ENCODE measurements at places on chromosomes 4 and X.

GRCh38 chrX:46254641-46255040 lies 290.6 kb downstream of the ZNF674 start:
- DNase-seq, result no peak

DNA sequence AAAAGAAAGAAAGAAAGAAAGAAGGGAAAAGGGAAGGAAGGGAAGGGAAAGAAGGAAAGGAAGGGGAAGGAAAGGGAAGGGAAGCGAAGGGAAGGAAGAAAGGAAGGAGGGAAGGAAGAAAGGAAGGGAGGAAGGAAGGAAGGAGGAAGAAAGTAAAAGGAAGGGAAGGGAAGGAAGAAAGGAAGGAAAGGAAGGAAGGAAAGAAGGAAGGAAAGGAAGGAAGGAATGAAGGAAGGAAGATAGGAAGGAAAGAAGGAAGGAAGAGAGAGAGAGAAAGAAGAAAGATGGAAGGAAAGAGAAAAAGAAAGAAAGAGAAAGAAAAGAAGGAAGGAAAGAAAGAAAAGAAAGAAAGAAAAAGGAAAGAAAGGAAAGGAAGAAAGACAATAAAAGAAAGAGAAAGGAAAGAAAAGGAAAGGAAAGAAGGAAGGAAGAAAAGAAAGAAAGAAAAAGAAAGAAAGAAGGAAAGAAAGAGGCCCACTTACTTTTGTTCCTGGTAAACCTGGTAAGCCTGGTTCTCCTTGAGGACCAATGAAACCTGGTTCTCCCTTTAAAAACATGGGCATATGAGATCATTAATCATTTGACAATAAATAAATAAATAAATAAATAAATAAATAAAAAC lies 105.9 kb upstream of the ETNPPL start:
- no peak for DNase-seq

GRCh38 chrX:122584981-122585380 lies 599.1 kb upstream of the GRIA3 start:
- DNase-seq, result no peak

DNA sequence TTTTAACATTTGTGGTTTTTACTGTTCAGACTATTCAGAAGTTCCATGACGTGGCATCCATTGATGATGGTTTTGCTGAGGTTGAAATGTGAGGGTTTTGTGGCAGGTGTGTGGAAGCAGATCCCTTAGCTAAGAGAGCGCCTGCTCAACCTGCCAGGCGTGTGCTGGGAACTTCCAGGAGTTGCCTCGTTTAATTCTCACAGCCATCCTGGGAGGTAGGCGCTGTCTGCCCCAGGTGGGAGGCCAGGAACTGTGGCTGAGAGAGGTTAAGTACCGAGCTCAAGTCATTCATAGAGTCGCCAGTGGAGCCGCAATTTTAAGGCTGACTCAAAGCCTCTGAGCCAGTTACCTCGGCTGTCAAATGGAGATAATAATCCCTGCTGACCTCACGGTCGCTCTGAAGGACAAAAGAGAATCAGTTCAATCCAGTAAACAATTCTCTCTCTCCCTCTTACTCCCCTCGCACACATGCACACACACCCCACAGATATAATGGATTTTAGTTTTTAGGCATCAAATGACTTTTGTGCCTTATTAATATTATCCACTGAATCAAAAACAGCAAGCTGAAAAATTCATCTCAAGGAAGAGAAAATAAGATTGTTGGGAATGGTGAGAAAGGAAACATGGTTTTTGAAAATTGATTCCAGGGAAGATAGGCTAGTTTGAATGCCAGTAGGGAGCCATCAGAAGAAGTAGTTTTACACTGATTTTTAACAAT lies 171.3 kb downstream of the PTTG2 start:
- DNase-seq, result no peak

- DNase-seq, result no peak
Measured at GRCh38 chr4:110953898-110954297, 331.0 kb upstream of the PITX2 start.

GRCh38 chrX:9707306-9708033 lies 58.2 kb downstream of the GPR143 start:
- DNase-seq, result no peak

DNA sequence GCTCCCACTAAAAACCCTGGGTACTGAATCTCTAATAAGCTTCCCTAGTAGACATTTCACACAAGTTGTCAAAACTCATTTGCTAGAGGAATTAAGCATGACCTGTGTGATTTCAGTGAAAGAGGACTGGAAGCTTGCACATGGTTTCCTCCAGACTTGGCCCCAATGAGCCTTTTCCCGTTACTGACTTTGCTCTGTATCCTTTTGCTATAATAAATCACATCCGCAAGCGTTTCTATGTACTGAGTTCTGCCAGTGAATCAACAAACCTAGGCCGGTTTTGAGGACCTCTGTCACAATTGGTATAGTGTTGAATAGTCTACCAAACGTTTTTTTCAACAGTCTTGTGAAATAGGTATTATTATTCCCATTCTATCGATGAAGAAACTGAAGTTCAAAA lies 8.2 kb downstream of the ATP11C start:
- DNase-seq, result no peak

GRCh38 chr4:107247738-107248137 lies 211.6 kb upstream of the DKK2 start:
- DNase-seq, result peak; percentile 6

GRCh38 chr4:84666439-84666838 lies 83.5 kb downstream of the CDS1 start:
- no peak for DNase-seq

GRCh38 chr4:33883111-33883510 lies 2361.2 kb downstream of the ARAP2 start:
- no peak for DNase-seq

- no peak for DNase-seq
Measured at GRCh38 chr4:35525192-35525978, 718.9 kb downstream of the ARAP2 start.

- no peak for DNase-seq
Measured at GRCh38 chr4:188143731-188144130, 4.5 kb downstream of the TRIML1 start.

GRCh38 chr4:96092151-96092705 lies 252.3 kb downstream of the PDHA2 start:
- no peak for DNase-seq

DNA sequence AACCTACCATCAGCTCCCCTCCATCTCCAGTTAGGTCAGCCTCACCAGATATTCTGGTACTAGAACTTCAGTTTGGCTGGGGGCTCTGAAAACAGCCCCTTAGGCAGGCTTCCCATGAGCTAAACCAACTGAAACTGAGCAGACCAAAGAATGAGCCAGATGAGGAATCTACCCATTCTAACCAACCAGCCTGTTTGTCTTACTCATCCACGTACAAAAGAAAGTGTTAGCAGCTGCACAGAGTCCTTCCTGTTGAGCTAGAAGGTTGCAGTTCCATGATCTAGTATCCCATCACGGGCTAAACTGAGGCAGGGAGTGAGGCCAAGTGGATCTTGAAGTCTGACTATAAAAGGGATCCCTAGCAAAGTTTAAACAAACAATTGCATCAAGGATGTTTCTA lies 17.5 kb downstream of the MAGEA9B start:
- no peak for DNase-seq

DNA sequence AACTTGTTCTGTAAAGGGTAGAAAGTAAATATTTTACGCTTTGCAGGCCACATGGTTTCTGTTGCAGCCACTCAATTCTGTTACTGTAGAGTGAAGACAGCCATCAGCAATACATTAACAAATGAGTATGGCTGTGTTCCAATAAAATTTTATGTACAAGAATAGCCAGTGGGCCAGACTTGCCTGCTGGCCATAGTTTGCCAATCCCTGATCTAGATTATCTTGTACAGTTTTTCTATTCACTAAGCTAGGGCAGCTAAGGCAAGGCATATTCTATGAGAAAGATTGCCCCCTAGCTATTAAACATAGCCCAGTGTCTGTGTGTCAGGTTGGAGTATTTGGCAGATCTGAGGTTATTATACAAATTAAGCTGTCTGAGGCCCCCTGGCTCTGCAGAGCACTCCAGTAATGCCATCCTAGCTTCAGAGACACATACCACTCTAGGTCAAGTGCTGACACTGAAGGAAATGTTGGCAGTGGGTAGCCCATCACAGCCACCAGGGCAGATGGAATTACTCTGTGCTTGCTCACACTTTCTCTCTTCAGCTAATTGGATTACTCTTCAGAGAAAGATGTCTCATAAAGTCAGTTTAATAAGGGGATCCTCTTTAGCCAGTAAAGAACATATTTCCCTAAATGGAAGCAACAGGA lies 40.7 kb downstream of the MTTP start:
- no peak for DNase-seq

GRCh38 chr4:127179256-127180087 lies 453.3 kb upstream of the INTU start:
- no peak for DNase-seq

GRCh38 chrX:69815063-69815462 lies 199.2 kb downstream of the EDA start:
- DNase-seq, result no peak

- DNase-seq, result no peak
Measured at GRCh38 chr4:19743115-19743638, 508.5 kb upstream of the SLIT2 start.

Measured in fibroblast of skin of left quadriceps (primary cell).